H4 (cell line): ENCODE measurements at places on chromosomes 11 and 22.

DNA sequence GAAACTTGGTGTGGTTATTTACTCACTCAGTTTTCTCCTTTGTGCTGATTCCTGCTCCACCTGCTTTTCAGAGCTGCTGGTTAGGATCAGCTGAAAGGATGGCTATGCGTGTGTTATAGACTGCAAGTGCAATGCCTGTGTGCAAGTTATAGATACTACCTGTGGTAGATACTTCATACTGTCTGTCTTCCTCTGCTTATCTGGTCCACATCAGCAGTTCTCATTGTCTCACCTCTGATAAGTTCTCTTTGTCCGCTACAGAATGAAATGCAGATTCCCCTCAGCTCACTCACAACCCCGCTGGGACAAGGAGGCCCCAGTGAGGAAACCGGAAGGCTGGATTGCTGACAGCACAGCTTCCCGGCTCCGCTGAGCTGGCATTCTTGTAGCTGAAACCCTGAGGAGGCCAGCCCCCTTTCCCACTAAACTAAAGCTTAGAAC lies 37.5 kb upstream of the LYVE1 start:
- DNase-seq = no peak

DNA sequence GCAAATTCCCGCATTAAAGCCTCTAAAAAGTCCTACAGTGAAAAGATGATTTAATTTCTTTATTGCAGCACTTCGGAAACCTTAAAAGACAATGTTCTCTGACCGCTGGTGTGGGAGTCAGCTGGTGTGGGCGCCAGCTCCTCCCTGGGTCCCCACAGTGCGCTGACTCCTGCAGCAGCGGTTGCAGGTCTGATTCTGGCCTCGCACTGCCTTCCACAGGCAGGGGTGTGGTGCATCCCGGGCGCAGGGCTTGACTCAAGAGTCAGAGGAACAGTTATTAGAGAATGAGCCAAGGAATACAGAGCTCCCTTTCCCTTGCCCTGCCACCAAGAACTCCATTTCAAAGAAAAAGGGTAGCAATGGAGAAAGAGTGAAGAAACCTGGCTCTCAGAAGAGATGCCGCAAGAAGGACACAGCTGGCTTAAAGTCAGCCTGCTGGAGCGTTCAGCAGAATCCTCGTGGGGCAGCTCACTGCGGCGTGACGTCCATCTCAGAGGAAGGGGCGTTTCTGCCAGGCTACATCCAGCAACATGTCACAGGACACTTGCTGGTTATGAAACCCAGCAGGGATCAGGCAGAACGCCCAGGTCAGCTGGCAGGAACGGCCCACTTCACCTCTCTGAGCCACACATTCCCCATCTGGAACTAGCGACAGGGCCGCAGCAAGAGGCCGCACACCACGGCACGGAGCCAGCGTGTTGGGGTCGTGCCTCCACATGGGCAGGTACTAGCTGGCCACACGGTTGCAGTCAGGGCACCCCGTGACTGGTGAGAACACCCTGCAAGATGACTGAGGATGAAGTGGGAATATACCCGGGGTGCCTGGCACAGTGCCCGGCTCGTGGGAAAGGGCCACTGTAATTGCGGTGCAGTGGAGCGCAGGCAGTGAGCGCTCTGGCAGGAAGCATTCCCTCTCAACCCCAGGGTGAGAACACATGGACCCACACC lies 18.1 kb upstream of the EFCAB6 start:
- DNase-seq = no peak

- DNase-seq = no peak
These were observed 60.3 kb downstream of the LRRC74B start for GRCh38 chr22:21106000-21106399.

- no peak for DNase-seq
These were observed 58.5 kb downstream of the GUCY1A2 start for GRCh38 chr11:106959800-106960199.

GRCh38 chr11:67404515-67405195 lies 772 bp downstream of the TBC1D10C start:
- no peak for DNase-seq

GRCh38 chr11:72067266-72067665 lies 13.1 kb downstream of the NUMA1 start:
- DNase-seq = no peak

GRCh38 chr11:118319337-118319707 lies 14.8 kb downstream of the CD3E start:
- DNase-seq = no peak

- no peak for DNase-seq
These were observed 29.0 kb downstream of the RTN4R start for GRCh38 chr22:20238901-20239675.

DNA sequence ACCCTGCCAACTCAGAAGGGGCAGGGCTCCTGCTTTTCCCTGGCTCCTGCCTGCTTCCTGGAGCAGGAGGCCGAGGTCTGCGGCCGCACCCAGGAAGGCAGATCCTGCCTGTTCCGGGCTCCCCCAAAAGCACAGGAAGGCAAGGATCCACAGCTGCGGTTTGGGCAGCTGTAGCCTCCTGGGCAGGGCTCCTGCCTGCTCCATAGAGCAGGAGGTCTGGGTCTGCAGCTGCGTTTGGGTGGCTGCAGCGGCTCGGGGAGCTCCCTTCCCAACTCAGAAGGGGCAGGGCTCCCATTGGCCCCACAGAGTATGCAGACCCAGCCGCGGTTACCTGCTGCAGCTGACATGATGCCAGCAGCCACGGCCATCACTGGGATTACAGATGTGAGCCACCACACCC lies 5.5 kb downstream of the UPK2 start:
- DNase-seq = no peak

DNA sequence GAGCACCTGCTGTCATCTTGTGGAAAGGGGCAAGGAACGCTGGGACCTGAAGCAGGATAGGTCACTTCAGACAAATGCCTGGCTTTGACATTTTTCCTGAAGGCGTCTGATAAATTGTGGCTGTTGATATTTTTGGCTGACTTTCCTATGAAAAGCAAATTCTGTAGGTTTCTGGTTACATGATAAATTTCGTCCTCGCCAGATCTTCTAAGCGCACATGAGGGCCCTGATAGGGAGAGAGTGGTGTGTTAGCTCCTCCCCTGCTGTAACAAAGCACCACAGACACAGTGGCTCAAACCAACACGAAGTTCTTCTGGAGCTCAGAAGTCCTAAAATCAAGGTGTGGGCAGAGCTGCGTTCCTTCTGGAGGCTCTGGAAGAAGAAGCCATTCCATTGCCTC lies 19.6 kb downstream of the APOL4 start:
- no peak for DNase-seq

DNA sequence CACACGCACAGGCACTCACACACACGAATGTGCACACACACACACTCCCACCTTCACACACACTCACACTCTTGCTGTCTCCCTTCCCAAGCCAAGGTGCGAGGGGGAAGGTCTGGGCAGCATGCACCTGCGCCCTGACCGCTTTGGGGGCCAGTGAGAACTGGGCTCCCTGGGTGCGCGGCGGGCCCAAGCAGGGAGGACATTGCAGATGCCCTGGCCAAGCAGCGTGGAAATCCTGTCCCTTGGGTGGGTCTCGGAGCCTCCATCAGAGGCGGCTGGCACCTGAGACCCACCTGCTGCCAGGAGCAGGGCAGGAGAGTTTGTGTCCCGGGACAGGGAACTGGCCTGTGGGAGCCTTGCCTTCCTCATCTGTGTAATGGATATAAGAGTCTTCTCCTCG lies 3.3 kb downstream of the CD81 start:
- DNase-seq = no peak

- DNase-seq = no peak
These were observed 318.7 kb downstream of the TTC28 start for GRCh38 chr22:28360939-28361338.

GRCh38 chr11:100525635-100526034 lies 161.5 kb upstream of the ARHGAP42 start:
- peak; percentile 6 for DNase-seq

DNA sequence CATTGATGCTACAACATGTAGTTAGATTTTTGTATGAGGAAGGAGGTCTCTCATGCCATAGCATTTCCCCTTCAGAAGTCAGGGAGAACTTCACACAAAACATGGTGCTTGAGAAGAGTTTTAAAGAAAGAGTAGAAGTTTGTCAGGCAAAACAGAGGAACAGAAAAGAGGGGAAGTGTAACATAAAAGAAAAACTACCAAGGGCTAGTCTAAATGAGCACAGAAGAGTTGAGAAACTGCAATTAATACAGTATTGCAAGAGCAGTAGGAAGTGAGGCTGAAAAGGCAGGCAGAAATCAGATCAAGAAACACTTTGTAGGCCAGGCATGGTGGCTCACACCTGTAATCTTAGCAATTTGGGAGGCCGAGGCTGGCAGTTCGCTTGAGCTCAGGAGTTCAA lies 61.0 kb downstream of the FAM168A start:
- DNase-seq = no peak

DNA sequence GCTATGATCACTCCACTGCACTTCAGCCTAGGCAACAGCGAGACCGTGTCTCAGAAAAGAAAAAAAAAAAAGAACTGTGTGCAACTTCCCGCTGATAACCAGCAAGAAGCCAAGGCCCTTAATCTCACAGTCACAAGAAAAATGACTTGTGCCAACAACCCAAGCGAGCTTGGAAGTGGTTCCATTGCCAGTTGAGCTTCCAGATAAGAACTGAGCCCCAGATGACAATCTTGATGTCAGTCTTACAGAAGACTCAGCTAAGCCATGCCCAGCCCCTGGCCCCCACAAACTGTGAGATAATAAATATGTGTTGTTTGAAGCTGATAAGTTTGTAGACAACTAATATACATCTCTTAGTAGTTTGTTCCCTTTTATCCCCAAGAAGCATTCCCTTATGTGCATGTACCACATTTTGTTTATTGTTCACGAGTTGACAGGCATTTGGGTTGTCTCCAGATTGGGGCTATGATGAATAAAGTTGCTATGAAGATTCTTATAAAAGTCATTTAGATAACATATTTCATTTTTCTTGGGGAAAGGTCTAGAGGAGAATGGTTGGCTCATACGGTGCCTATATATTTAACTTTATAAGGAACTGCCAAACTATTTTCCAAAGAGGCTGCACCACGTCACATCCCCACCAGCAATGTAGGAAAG lies 85.9 kb downstream of the TIMP3 start:
- no peak for DNase-seq

DNA sequence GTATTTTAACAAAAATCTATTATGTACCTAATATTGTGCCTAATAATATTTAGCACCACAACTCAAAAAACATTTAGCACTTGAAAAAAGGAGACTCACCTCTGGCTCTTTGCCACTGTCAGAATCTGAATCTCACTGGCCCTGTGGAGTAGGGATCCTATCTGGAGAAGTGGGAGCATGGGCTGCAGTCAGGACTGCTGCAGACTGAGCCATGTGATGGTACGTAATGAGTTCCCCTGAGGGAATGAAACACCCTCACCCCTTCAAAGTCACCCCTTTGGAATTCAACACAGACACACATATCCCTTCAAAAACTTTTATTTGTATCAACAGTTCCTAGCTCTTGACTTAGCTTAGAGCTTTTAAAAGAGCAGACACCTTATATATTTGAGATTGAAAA lies 6.5 kb downstream of the PTPMT1 start:
- DNase-seq = no peak

- DNase-seq = no peak
These were observed 26.1 kb upstream of the PPP2R1B start for GRCh38 chr11:111792314-111792713.

GRCh38 chr11:68684385-68685356 lies at the start of gene GAL:
TSS of gene GAL (plus strand) at chr11:68684544. CDS start at chr11:68684924, 380 bp downstream.
- DNase-seq = no peak

DNA sequence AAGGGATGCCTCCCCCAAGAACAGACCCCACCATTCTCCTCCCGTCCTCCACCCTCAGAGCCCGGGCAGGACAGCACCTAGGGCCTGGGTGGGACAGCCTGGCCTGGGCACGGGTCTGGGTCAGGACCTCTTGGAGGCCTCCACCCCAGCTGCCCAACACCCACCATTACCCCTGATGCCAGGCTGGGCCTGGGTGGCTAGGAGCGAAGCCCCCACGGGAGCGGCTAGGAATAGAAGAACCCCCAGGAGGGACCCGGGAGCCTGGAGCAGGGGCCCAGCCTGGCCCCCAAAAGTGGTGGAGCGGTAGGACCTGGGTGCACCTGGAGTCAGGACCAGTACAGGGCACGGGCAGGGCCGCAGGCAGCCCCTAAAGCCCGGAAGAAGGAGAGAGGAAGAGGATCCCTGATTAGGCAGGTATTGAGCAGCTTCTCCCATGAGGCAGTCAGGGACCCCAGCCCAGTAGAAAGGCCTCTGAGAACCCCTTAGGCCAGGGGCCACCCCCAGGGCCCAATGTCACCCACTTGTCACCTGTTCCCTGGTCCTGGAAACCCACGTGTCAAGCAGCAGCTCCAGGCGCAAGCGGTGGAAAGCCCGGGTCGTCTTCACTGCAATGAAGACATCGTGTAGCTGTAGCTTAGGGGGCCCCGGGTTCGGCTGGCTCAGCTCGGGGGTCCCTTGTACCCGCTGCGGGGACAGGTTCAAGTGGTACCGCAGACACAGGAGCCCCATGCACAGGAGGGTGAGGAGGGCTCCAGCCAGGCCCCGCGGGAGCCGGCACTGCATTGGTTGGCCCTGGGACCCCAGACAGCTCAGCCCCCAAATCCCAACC lies 575 bp downstream of the MFNG start:
- no peak for DNase-seq

- no peak for DNase-seq
These were observed 298.7 kb upstream of the DDI1 start for GRCh38 chr11:103737747-103738146.

DNA sequence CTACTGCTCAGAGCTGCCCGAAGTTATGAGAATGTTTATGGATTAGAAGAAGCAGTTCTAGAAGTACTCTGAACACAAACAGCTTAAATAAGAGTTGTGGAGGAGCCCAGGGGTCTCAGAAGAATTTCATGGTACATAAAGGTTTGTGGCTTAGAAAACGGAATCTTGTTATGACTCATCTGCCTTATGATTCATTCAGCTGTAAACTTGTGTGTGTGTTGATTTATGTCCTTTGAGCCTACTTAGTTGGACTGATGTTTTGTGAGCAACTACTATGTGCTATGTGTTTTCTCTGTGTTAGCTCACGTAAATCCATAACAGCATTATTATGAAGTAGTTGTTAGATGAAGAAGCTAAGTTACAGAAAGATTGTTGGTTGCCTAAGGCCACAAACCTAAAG lies 203.7 kb downstream of the PGR start:
- DNase-seq = peak; percentile 45

GRCh38 chr11:15483205-15483604 lies 368.5 kb downstream of the INSC start:
- no peak for DNase-seq

- no peak for DNase-seq
These were observed 42.9 kb upstream of the DDI1 start for GRCh38 chr11:103993507-103993906.

DNA sequence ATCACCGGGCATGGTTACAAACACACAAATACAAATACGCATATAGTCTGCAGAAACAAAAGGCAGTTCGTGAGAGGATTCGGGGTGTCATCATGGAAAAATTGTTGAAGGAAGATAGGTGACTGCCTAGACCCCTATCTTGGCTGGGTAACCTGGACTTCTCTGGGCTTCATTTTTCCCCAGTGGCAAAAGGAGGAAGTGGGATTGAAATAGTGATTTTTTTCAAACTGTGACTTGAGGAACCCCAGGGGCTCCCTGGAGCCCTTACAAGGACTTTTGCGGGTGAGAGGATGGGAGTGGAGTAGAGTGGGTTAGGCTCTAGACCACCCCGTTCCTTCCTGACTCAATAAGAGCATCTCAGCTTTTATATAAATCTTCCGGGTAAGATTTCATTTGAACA lies 1.0 kb upstream of the ELF5 start:
- no peak for DNase-seq
